AG09309 (cell line): ENCODE measurements at places on chromosomes 4 and X.

DNA sequence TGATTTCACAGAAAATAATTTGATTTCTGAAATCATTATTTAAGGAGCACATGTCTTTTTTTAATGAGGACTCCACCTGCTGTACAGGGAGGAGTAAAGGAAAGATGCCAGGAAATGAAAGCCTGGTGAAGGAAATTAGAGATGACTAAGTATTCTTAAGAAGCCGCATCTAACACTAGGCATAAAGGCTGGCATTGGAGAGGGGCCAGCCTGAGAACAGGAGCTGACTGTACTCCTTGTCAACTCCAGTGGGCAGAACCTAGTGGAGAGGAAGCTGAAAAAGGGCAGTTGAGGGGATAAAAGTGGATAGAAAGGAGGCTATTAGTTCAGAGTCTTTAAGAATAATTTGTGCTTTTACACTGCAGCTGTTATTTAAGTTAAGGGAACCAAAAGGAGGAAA is 393.0 kb downstream of the PPP1R2C start:
- no peak for DNase-seq

GRCh38 chr4:2077537-2078460 is 18.7 kb downstream of the NAT8L start:
- DNase-seq, result no peak

DNA sequence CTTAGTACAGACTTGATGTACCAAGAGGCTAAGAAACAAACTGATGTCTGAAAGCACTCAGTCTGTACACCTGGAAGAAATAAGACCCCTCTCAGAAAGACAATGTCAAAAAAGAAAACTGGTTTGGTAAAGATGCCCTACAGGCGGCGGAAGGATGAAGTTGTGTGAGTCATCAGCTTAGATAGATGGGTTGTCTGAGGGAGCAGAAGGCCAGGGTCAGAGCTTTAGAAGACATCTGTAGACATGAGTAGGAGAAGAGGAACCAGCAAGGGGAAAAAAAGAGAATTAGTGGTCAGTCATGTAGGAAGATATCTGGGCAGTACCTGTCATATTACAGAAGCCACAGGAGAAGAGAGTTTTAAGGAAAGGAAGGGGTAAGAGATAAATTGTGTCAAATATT is 8.3 kb downstream of the SRPX2 start:
- no peak for DNase-seq

DNA sequence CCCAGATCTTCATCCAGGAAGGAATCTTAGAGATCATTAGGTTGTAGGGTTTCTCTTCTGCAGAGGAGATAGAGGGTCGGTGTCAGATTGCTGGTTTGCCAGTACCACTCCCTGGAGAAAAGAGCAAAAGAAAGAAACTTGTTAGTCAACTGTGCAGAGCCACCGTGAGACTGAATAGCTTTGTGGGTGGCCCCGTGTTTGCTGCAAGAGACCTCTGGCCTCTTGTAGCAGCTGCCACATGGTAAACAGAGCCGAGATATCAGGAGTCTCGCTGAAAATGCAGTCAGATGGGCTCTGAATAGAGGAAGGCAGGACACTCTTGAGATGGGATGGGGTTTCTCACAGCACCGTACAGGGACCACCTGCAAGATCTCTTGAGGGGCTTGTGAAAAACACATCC is 149.7 kb downstream of the PTTG2 start:
- DNase-seq, result no peak

DNA sequence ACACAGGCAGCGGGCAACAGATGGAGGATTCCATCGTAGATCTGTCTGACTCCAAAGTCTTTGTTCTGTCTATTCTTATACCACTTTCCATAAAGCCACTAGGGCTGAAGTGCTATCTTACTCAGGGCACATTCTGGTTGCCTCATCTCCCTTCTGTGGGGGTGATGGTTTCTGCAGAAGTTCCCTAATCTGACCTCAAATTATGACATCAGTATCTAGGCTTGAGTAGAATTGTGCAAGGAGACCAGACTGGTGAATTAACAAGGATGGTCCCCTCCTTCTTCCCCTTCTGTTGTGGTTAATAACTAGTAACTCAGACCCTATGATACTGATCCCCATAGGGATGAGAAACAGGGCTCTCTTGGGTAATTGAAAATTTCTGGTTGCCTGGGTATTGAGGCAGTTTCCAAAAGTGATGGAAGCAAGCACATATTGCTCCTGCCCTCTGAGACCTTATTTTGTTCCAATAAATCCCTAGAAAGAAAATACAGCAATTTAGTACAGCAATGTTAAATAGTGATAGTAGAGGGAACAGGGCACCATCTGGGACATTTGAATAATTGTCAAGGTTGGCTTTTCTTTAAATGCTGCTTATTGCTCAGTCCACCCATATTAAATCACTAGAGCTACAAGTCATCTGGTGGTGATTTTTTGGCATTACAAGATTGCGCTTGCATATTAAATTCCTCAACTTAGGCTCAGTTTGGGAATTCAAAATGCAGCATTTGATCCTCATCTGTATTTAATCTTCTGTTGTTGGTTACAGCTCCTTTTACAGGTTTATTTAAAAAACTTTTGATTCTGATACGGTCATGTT is 57.3 kb upstream of the AP1S2 start:
- DNase-seq, result no peak
